ENCODE measurements at places on chromosomes 1 and 21.

DNA sequence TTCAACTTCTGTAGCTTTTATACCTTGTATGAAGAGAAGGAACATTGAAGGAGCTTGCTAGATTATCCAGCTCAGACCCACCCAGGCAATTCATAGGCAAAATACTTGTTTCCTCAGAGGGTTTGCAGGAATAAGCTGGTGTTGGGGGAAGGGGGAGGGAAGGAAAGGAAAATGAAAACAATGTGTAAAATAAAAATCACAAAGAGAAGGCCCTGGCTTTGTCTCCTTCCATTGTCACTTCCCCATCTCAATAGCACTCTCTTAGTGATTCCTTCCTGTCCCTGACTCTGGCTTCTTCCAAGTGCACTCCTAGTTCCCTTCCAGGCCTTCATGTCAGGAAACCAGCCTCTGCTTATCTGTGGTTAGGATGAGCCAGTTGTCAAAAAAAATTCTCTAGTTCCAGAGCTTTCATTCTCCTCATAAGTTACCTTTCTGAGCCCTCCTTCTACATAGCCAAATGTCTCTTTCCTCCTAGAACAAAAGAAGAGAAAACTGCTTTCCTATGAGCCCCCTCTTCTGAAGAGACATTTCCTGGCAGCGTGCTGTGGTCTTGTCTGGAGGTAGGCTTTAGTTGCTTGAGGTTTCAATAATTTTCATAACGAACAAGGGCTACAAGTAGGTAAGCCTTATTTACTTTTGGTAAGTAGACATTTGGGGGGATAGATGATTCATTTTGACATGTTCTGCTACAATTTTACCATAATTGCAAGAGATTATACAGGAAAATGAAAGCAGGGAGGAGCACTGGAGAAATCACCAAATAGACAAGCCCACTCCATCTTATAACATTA is 45.7 kb downstream of the FASLG start:
- DNase-seq, result no peak

GRCh38 chr1:158969855-158970254 is 38.5 kb downstream of the PYHIN1 start:
- DNase-seq, result no peak

DNA sequence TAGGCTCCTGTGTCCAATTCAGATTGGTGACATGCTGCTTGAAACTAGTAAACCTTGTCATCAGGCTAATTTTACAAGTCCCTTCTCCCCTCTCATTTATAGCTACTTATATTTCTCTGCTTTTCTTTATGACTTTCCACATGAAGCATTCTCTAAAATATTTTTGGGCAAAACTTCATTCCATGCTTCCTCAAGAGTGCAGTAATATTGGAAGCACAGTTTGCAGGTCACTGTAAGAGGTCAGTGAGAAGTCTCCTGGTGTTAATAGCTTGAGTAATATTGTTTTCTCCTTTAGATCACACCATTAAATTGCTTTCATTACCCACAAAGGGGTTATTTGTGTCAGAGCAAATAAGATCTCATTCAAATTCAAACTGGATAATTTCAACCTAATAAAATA is 46.6 kb downstream of the LPAR3 start:
- no peak for DNase-seq

- no peak for DNase-seq
These were observed 20.8 kb upstream of the IL10 start for GRCh38 chr1:206792939-206793607.

DNA sequence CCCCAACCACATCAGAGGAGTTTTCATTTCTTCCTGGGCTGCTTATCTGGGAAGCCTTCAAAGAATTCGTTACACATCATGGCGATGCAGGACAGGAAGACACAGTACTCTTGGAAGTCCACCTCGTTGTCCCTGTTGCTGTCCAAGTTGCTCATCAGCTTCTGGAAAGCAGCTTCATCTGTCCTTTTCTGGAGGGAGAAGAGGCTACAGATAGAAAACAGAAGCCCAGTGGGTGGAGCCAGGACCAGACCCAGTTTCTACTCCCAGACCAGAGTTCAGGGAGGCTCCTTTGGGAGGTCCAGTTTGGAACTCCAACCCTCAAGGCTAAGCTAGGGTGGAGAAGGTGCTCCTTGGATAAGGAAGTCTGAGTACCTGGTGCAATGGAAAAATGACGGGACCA is 1.9 kb downstream of the S100A4 start:
- no peak for DNase-seq

GRCh38 chr1:15110128-15110866 is 43.2 kb upstream of the TMEM51 start:
- DNase-seq, result no peak

GRCh38 chr21:39430457-39430856 is 15.1 kb downstream of the LCA5L start:
- no peak for DNase-seq

- DNase-seq, result no peak
These were observed 356 bp downstream of the INTS11 start for GRCh38 chr1:1324084-1324523.

DNA sequence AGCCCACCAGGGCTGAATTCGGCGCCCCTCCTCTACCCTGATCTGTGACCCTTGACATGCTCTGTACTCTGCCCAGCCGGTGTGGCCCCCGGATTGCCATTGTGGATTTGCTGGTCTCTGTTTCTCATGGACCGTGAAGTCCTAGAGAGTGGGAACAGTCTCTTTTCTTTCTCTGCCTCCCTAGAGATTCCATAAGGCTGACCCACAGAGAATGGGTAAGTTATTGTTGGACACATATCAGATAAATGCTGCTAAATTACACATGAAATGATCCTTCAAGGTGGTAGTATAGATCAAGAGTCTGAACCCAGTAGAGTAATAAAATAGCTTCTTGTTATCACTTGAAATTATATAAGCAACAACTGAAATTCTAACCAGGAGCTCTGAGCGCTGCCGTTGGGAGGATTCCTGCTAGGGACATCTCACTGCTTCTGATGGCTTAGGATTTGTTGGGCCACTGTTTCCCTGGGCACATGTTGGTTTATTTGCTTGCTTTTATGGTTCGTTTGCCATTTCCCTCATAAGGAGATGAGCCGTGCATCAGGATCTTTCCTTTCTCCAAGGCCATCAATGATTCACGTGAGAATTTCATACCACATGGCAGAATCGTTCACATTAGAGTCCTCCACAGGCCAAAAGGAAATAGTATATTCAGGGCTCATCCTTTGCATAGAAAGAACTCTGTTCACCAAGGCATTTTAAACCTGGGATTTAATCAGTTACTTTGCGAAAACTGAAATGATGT is 111.9 kb downstream of the ZBTB18 start:
- no peak for DNase-seq

- no peak for DNase-seq
These were observed 69.6 kb downstream of the DMAP1 start for GRCh38 chr1:44282704-44283426.

DNA sequence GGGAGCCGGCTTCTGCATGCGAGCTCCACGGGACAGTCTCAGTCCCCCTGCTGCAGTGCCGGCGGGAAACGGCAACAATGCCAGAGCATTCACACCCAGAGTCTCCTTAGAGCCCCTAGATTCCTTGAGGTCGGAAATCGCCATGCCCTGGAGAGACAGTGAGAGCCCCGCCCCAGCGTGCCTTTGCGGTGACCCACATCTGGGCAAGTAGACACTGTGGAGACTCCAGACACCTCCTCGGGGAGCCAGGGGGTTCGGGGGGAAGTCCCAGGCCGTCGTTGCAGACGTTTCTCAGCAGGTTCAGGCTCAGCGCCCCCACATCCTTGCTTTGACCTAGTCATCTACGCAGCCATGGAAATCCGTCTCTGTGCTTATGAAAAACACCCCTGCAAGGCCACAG is 81.3 kb upstream of the ARHGEF16 start:
- DNase-seq, result peak; percentile 43

GRCh38 chr1:101438359-101438758 is 201.5 kb downstream of the S1PR1 start:
- DNase-seq, result no peak

GRCh38 chr1:21532992-21533534 is 23.8 kb downstream of the ALPL start:
- DNase-seq, result no peak

- DNase-seq, result no peak
These were observed 12.2 kb downstream of the AMPD2 start for GRCh38 chr1:109631513-109632505.

DNA sequence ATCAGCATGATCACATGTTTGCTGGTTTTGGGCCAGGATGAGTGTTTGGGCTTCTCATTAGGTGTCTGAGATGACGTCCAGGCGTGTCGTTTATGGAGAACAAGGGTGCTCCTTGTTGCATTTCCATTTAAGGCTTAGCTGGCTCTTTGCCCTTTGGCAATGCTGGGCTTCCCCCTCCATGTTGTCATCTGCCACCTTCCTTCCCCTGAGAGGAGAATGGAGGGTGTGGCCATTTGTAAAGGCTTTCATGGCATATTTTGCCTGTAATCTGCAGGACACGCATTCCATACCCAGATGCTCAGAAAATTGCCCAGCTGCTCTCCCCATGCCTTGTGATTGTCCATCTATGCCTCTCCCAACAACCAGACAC is 27.7 kb downstream of the PKP1 start:
- no peak for DNase-seq

DNA sequence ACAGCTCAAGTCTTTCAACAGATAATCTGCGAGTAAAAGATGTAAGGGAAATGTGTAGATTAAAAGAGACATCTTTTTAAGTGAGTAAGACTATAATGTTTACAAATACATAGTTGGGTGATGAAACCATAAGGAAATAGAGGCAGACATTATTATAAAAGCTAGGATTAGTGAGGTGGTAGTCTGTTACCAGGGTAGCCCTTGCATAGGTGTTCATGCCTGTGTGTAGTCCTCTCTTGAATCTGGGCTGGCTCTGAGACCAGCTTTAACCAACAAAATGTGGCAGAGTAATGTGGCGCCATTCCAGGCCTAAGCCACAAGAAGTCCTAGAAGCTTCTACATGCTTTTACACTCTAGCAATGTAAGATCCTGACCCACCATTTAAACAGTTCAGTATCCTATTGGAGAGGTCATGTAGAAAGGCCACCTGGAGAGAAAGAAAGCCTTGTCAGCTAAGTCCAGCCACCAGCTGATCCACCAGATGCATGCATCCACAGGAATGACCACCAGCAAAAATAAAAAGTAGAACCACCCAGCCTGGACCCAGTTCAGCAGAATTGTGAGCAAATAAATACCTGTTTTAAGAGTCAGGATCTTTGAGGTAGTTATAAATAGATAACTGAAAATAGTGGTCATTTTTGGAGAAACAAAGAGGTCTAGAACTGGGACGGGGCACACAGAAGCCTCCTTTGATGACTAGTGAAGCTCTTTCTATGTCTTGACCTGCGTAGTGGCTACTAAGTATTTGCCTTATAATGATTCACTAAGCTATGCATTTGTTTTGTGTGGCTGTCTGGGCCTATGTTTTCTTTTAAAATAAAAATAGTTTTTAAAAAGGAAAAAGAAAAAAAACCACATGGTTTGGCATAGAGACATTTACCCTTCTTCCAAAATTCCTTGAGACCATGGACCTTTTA is 8.1 kb downstream of the NIBAN1 start:
- no peak for DNase-seq

DNA sequence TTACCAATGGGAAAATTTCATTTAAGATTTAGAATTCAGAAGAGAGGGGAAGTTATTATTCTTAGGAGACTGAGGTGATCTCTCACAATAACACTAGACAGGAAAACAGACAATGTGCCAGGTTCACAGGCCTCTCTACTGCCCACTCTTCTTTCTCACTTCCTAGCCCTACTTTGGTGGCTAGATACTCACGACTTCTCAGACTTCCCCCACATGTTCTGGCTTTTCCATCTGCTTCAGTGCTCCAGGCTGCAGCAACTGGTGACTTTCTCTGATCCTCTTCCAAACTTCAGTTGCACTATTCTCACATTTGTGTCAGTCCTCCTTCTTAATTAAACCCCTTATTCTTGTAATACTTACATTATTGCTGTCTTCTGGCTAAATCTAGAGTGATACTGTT is 208.7 kb upstream of the KCTD3 start:
- DNase-seq, result no peak

DNA sequence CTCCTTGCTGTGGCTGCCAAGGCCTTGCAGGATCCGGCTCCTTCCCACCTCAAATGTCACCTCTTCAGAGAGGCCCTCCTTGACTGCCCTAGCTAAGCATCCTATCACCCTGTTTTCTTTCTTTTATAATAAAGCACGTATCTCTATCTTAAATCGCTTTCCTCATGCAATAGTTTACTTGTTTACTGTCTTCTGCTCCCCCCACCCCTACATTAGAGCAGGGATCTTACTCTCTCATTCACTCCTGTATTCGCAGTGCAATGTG is 36.4 kb downstream of the MYOM3 start:
- DNase-seq, result no peak

DNA sequence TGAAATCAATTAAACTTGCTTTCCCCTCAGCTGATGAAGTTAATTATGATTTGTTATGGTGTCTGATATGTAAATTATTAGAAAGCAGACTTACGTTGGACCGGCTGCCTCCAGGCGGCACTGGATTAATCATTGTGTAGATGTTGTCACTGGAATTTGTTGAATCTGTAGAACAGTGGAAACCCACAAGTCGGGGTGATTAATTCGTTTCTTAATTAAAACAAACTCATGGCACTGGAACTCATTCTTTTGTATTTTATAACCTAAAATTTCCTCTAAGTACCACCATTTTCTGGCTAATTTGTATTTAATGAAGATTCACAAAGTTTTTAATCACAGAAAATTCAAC is 39.0 kb downstream of the MRPL37 start:
- DNase-seq, result no peak

DNA sequence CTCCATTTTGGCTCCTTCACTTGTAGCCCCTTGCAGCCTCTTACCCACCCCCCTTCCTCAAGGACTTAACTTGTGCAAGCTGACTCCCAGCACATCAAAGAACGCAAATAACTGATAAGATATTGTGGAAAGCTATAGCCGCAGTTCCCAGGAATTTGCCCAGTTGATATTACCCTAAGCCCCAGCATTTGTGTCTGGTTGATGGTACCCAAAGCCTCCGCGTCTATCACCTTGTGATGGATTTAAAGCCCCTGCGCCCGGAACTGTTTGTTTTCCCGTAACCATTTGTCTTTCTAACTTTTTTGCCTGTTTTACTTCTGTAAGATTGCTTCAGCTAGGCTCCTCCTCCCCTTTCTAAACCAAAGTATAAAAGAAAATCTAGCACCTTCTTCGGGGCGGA is 5.9 kb downstream of the YARS1 start:
- DNase-seq, result no peak

- DNase-seq, result no peak
These were observed 5.6 kb downstream of the ACTA1 start for GRCh38 chr1:229428256-229428655.

GRCh38 chr1:204446413-204447111 is 34.9 kb upstream of the PPP1R15B start:
- no peak for DNase-seq
